ENCODE measurements at places on chromosomes 1 and 21. TPM values are rescaled to one million over a fixed set of nuclear protein-coding genes. Genes with fewer than 3 reads are reported as not detected.

Gene MAP1LC3C
- 0.66 TPM for total RNA-seq

Gene CFAP45
- total RNA-seq, result 0.51 TPM

Gene APOBEC4
- not detected for total RNA-seq

Gene TNNT2
- total RNA-seq, result not detected

Gene OR10J1
- total RNA-seq, result not detected

Gene KRTAP7-1
- total RNA-seq, result not detected

Gene KCNJ10
- not detected for total RNA-seq

Gene AK2
- 59.3 TPM for total RNA-seq

Gene KRTAP13-2
- not detected for total RNA-seq

Gene CATSPERE
- 0.99 TPM for total RNA-seq

Gene IFI44L
- total RNA-seq, result 2.1 TPM

Gene SEC16B
- total RNA-seq, result 1.0 TPM

GRCh38 chr1:192936313-192937018 is 122.7 kb downstream of the UCHL5 start:
- no peak for DNase-seq
- H3K4me3 ChIP-seq, result no peak overlapping the region
- no peaks in the 10 kb centered on the region for H3K27me3 ChIP-seq
- H3K4me1 ChIP-seq, result no peaks in the 10 kb centered on the region

DNA sequence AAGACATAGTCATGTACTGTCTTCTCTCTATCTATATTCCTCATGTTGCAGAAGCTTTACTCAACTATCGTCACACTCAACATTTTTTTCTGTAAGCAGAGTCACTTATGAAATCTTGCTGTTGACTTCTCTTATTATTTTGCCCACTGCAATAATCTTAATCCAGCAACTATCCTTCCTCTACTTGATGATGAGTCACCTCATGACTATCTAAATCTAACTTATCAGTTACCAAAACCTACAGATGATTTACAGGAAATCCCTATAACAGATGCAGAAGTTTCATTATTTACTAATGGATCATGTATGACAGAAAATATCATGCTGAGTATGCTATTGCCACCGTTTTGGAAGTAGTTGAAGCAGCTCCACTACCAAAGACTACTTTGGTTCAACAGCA is 378.9 kb downstream of the DUSP10 start:
- H3K4me1 ChIP-seq, result no peaks in the 10 kb centered on the region
- no peak for DNase-seq
- H3K4me3 ChIP-seq, result no peak overlapping the region
- H3K27me3 ChIP-seq, result no peaks in the 10 kb centered on the region
- H3K27ac ChIP-seq, result no peak overlapping the region

DNA sequence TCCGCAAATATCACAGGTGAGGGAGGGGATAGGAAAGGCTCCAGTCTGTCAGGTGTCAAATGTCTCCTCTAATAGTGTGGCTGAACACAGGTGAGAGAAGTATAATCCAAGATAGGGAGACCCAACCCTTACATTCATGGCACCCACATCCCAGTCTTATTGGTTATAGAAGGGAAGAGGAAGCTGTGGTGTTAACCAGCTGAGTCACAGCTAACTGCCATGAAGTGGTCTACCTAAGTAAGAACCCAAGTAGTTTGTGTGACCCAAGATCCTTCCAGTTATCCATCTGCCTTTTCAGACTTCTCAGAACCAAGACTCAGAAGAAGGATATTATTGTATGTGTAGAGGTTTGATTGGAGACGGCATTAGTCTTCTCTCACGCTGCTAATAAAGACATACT is 37.1 kb downstream of the DDAH1 start:
- H3K27ac ChIP-seq, result no peak overlapping the region
- no peak for DNase-seq
- H3K4me3 ChIP-seq, result no peak overlapping the region
- H3K27me3 ChIP-seq, result no peaks in the 10 kb centered on the region
- no peaks in the 10 kb centered on the region for H3K4me1 ChIP-seq

- no peaks in the 10 kb centered on the region for H3K4me1 ChIP-seq
- DNase-seq, result no peak
- H3K27me3 ChIP-seq, result no peaks in the 10 kb centered on the region
- H3K36me3 ChIP-seq, result peaks cover 4% of the 10 kb centered on the region
- H3K27ac ChIP-seq, result no peak overlapping the region
- H3K4me3 ChIP-seq, result no peak overlapping the region
Measured at GRCh38 chr1:17032741-17033140, 21.0 kb upstream of the ATP13A2 start.

DNA sequence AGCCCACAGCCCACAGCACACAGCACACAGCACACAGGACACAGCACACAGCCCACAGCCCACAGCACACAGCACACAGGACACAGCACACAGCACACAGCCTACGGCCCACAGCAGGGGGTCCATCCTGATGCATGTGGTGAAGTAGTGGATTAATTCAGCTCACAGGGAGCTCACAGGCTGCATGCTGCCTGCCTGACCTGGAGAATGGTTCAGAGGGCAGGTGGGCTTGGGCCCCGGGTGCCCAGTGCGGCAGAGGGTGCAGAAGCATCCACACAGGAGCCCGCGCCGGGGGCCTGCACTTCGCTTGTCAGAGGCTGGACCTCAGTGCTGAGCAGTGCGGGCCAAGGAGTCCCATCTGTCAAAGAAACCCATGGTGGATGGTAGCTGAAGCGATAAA is 21.1 kb upstream of the AJAP1 start:
- H3K27me3 ChIP-seq, result no peaks in the 10 kb centered on the region
- no peaks in the 10 kb centered on the region for H3K4me1 ChIP-seq
- no peak for DNase-seq
- H3K4me3 ChIP-seq, result no peak overlapping the region

DNA sequence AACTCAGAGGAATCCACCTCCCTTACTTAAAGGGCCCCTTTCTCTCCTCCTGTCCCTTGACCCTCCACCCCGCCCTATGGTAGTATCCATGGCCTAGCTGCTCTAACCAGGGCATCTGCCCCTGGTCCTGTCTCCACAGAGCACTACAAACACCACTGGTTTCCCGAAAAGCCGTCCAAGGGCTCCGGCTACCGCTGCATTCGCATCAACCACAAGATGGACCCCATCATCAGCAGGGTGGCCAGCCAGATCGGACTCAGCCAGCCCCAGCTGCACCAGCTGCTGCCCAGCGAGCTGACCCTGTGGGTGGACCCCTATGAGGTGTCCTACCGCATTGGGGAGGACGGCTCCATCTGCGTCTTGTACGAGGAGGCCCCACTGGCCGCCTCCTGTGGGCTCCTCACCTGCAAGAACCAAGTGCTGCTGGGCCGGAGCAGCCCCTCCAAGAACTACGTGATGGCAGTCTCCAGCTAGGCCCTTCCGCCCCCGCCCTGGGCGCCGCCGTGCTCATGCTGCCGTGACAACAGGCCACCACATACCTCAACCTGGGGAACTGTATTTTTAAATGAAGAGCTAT is 1.7 kb downstream of the BTG2 start:
- H3K27me3 ChIP-seq, result peaks cover 2% of the 10 kb centered on the region
- peak overlapping the region; percentile 63 for H3K4me3 ChIP-seq
- H3K36me3 ChIP-seq, result no peaks in the 10 kb centered on the region
- no peak for DNase-seq
- H3K27ac ChIP-seq, result peak overlapping the region; percentile 70

DNA sequence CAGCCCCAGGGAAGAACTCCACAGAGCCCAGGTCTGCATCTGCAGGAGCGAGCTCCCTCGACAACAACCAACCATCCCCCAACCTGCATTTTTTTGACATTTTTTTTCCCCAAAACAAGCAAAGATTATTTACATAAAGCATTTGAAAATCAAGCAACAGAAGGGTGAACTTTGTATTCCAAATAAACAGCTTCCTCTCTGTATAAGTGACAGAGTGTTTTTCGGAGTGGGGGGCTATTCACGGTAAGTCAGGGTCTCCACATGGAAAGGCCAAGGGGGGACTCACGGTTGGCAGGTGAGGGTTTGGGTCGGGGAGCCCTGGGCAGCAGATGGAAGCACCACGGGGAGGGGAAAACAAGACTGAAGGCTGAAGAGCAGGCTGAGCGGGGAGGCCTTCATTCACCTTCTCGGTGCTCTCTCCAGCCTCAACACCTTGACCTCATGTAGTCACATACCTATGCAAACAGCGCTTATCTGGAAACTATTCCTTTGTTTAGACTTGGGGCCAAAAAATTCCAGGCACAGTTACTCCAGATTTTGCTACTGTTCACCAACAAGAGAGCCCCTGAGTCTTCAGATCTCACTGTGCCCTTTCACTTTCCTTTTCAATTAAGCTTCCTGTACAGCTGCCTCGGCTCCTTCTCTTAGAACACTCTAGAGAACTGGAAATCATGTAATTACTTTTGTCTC is 27.6 kb downstream of the C2CD2 start:
- no peaks in the 10 kb centered on the region for H3K27me3 ChIP-seq
- peak overlapping the region; percentile 83 for H3K27ac ChIP-seq
- peaks cover 20% of the 10 kb centered on the region for H3K4me1 ChIP-seq
- H3K36me3 ChIP-seq, result no peaks in the 10 kb centered on the region

DNA sequence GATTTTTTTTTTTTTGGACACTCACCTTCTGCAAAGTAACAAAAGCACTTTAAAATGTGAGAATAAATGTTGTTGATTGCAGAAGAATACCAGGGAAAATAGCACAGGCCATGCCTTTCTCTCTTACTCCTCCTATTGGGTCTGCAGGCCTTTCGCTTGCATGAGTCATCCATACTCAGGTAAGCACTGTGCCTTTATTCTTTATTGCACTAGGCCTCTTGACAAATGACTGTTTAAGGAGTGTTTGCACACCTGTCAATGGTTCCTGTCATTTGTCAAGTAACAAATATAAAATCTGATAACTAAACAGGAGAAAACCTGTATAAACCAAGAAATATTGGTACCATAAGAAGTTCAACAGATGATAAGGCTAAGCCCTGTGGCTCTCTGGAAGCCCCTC is 106.5 kb downstream of the RGS7 start:
- H3K27ac ChIP-seq, result no peak overlapping the region
- H3K27me3 ChIP-seq, result no peaks in the 10 kb centered on the region
- H3K36me3 ChIP-seq, result no peaks in the 10 kb centered on the region

DNA sequence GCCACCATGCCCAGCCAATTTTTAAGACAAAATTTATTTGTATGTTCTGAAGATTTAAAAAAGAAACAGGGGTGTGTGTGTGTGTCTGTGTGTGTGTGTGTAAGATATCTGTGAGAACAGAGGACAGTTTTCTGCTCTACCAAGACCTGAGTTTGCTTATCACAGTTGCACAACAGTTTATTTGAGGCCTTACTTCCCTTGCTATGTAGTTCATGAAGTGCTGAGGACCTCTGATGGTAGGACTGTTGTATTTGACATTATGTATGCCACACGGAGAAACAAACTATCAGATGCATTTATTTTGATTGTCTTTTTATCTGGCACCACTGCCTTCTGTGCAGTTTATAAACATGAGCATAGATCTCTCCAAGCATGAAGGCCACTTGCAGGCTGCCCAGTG is 355.2 kb downstream of the PBX1 start:
- H3K27ac ChIP-seq, result no peak overlapping the region
- DNase-seq, result peak; percentile 33
- no peaks in the 10 kb centered on the region for H3K36me3 ChIP-seq
- no peak overlapping the region for H3K4me3 ChIP-seq
- no peaks in the 10 kb centered on the region for H3K4me1 ChIP-seq
- no peaks in the 10 kb centered on the region for H3K27me3 ChIP-seq

DNA sequence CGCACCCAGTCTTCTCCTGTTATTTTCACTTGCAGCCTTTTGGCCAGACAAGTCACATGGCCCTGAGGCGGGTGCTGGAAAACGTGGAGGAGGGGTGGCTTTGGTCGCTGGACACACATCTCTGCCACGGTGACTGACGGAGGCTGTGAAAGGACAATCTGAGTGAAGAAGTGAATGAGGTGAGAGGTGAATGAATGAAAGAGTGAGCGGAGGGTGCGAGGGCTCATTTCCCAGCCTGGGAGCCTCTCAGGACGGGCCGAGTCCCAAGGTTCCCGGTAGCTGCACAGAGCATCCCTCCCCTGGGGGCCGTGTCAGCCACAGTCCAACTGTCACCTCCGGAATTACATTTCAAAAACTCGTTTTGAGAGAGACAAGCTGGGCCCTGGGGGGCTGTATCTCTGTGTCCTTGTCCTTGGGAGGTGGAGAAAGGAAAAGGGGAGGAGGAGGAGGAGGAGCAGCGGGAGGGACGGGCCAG is 89.6 kb downstream of the UBIAD1 start:
- no peaks in the 10 kb centered on the region for H3K36me3 ChIP-seq
- no peak overlapping the region for H3K27ac ChIP-seq
- DNase-seq, result no peak

DNA sequence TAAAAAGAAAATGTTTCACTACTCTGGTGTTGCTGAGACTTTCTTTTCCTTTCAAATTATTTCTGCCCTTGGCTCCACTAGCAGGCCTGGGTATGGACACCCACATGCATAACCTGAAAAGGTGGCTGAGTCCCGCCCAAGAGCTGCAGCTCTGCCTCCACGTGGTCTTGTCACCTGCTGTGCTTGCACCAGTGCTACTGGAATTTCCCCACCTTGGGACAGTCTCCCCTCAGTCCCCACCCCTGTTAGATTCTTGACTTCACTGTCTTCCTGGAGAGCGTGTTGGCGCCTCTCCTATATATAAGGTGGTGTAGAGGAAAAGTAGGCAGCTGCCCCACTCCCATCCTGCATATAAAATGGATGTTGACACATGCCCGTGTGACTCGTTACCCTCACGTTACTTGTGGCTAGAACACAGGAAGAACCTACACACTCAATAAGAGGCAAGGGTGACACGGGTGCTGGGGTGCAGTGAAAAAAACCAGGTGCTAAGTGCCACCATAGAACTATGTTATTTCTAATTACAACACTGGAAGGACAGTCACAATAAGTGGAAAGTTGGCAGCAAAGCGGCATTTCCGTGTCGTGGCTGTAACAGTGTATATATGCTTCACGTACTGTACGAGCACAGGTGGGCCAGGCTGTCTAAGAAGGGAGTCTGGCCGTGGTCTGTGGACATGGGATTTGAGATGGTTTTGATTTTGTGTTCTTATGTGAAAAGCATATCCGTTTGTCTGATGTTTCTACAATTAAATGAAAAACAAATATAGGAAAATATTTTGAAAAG is 61.0 kb downstream of the POFUT2 start:
- H3K27ac ChIP-seq, result no peak overlapping the region
- H3K36me3 ChIP-seq, result no peaks in the 10 kb centered on the region
- H3K4me1 ChIP-seq, result peaks cover 11% of the 10 kb centered on the region
- peaks cover 14% of the 10 kb centered on the region for H3K27me3 ChIP-seq

DNA sequence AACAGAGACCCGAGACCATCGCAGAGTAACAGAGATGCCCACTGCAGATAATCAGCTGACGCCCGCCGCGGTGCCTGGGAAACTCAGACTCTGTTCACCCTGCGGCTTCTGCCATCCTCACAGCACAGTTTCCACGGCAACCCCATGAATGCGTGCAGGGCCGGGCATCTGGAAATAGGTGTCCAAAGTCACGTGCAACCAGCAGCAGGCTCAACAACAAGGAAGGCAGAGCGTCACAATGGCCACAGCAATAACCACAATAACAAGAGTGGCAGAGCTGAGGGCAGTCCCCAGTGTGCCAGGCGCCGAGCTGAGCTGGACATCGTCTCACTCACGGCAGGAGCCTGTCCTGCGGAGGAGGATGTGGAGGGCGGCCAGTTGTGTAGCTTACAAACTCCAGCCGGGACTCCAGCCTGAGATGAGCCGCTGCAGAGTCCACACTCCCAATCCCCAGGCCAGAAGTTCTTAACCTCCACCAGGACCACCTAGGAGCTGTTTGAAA is 102.0 kb downstream of the CRYAA start:
- H3K27ac ChIP-seq, result no peak overlapping the region
- H3K4me3 ChIP-seq, result no peak overlapping the region
- peaks cover 4% of the 10 kb centered on the region for H3K27me3 ChIP-seq
- H3K4me1 ChIP-seq, result no peaks in the 10 kb centered on the region

Data from fibroblast of lung (primary cell).